ENCODE measurements at places on chromosomes 2 and 18.

GRCh38 chr18:42632801-42633200 lies 482.7 kb downstream of the RIT2 start:
- DNase-seq = no peak

- no peak for DNase-seq
Measured at GRCh38 chr2:96131813-96132745, 6.2 kb downstream of the ASTL start.

GRCh38 chr18:71471963-71472725 lies 1072.0 kb downstream of the CBLN2 start:
- no peak for DNase-seq

DNA sequence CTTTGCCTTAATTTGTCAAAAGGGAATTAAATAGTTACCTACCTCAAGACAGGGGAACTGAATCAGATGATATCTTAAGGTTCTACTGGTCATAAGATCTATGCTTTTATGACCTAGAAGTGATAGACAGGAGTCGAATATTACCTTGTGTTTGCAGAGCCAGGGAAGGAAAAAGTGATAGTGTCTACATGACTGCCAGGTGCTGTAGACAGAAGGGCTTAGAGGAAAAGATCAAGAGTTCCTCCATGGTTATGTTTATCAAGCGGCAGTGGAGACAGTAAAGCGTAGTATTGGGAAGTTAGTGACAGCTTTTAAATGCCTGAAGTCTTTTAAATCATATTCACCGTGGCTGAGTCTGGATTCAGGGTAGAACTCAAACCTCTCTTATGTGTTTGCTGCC lies 11.9 kb downstream of the CRIM1 start:
- no peak for DNase-seq

DNA sequence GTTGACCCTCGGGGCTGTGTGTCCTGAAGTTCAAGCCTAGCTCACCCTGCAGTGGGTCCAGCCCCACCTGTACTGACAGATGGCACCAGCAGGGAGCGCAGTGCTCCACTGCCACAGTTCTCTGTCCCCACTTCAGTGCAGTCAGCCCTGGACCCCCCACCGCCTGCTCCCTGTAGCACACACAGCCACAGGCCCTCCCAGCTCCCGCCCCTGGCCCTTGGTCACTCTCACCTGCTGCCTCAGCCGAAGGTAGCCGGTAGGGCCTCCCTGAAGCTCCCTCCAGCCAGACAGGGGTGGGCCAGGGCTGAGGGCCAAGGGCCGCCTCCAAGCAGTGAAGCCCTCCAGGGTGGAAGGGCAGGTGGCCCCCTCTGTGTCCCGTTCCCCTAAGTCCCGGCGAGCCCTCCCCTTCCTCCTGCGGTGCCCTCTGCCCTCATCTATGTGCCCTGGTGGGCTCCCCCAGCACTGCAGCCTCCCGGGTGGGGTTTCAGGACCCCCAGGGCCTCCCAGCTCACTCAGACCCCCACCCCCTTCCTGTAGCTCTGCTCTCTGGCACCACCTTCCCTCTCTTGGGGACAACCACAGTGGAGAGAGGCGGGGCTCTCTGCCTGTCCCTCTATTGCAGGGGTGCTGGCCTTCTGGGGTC lies 10.8 kb upstream of the ALPP start:
- no peak for DNase-seq

- peak; percentile 88 for DNase-seq
Measured at GRCh38 chr18:43279015-43279744, 1.9 kb upstream of the SYT4 start.

GRCh38 chr2:72781480-72781879 lies 44.4 kb downstream of the EXOC6B start:
- no peak for DNase-seq

GRCh38 chr2:121089166-121089510 lies 195.9 kb downstream of the TFCP2L1 start:
- DNase-seq = no peak

- DNase-seq = no peak
Measured at GRCh38 chr2:58826795-58827194, 585.7 kb upstream of the FANCL start.

DNA sequence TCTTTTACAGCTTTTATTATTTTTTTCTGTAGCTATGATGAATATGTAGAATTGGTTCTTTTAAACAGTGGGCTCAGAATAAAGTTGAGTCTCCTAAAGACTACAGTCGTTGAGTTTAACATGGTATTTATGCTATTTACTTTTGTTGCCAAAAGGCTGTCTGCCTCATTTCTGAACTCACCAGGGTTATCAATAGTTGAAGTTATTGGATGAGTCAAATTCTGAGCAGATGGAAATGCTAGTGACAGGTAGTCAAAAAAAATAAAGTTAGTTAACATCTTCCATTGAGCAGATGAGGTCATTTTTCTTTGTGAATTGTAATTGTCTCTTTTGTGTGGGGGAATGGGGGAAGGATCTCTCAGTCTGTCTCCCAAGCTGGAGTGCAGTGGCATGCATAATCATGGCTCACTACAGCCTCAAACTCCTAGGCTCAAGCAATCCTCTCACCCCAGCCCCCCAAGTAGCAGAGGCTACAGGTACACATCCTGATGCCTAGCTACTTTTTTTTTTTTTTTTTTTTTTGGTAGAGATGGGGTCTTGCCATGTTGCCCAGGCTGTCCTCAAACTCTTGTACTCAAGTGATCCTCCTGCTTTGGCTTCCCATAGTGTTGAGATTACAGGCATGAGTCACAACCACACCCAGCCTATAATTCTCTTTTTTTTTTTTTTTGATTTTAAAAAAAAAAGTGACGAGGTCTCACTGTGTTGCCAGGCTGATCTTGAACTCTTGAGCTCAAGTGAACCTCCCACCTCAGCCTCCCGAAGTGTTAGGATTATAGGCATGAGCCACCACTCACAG lies 8.9 kb downstream of the PAPOLG start:
- no peak for DNase-seq

DNA sequence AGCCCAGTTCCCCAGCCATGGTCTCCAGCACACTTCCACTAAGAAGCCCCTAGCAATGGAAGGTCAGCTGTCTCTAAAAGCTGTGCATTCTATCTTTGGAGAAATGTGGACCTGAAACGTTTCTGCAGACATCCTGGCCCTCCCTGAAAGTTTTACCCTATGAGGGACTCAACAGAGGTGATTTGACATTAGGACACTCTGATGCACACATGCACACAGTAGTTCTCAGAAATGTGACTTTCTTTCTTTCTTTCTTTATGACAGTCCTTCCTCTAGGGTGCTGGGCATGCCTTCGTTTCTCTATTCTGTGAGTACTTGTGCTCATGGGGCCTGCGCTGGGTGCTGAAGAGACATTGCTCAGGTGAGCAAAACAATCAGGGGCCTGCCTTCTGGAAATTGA lies 857.3 kb downstream of the RNF144A start:
- DNase-seq = no peak
